ENCODE measurements at places on chromosomes 2 and 18. TPM values are rescaled to one million over a fixed set of nuclear protein-coding genes. Genes with fewer than 3 reads are reported as not detected.
A peak's percentile ranks its signal among the peaks of the same experiment; 100 is the strongest.

Gene CDH7
- not detected for total RNA-seq

Gene DES
- total RNA-seq: not detected

Gene GDF7
- not detected for total RNA-seq

Gene TPO
- total RNA-seq: not detected

Gene NT5C1B
- not detected for total RNA-seq

Gene UGT1A5
- not detected for total RNA-seq

Gene ALPP
- total RNA-seq: not detected

Gene MYO5B
- total RNA-seq: not detected

Gene PROM2
- total RNA-seq: 0.47 TPM

Gene CCDC85A
- total RNA-seq: not detected

- DNase-seq: no peak
Observed at GRCh38 chr2:121350890-121351289, 65.9 kb upstream of the TFCP2L1 start.

DNA sequence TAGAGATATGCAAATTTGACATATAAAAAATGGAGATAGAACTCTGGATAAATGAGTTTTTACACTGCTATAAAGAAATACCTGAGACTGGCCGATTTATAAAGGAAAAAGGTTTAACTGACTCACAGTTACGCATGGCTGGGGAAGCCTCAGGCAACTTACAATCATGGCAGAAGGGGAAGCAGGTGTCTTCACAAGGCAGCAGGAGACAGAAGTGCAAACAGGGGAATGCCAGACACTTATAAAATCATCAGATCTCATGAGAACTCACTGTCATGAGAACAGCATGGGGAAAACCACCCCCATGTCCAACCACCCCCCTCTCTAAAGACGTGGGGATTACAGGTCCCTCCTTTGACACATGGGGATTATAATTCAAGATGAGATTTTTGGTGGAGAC, 1540.2 kb upstream of the SLC39A10 start:
- DNase-seq: no peak

GRCh38 chr2:57107353-57107752, 923.6 kb downstream of the CCDC85A start:
- DNase-seq: no peak

GRCh38 chr2:39476524-39476923, 39.4 kb upstream of the MAP4K3 start:
- no peak for DNase-seq

- DNase-seq: no peak
Observed at GRCh38 chr2:237556773-237557632, 9.4 kb upstream of the PRLH start.

GRCh38 chr2:208062113-208062512, 36.8 kb upstream of the PLEKHM3 start:
- peak; percentile 25 for DNase-seq

- peak; percentile 34 for DNase-seq
Observed at GRCh38 chr2:196337208-196337953, 166.0 kb upstream of the STK17B start.

DNA sequence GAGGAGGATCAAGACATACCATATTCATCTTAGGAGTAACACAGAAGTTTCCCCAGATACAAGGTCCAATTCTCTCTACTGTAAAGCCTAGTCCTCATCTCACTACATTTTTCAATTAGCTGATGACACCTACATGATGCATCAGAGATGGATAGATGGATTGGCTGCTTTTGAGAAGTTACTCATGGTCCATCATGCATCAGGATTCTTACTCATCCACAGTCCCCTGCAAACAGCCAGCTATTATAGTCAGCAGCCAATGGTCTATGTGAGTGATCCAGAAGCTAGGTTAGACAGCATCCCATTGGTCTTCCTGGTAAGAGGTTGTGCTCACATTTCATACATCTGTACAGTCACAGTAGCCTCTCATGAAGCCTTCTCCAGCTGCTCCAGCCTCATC, 154.5 kb upstream of the NRP2 start:
- DNase-seq: no peak

DNA sequence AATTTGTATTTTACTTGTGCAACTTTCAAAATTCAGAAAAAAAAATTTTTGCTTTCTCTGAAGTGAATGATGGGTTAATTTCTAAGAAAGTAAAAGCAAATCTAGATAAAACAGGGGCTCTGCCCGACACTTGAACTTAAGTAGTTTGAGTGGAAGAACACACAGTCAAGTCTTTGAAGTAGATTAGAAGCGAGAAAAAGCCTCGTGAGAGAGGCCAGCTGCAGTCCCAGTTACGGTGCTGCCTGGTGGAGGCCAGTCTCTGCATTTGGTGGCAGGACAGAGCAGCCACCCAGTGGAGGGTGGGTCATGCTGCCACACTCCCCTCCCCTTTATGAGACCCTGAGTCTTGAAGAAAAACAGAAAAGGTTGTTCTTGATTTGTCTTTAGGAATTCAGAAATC, 81.8 kb downstream of the INPP5D start:
- peak; percentile 37 for DNase-seq

- DNase-seq: no peak
Observed at GRCh38 chr2:67486041-67486796, 89.1 kb downstream of the ETAA1 start.

DNA sequence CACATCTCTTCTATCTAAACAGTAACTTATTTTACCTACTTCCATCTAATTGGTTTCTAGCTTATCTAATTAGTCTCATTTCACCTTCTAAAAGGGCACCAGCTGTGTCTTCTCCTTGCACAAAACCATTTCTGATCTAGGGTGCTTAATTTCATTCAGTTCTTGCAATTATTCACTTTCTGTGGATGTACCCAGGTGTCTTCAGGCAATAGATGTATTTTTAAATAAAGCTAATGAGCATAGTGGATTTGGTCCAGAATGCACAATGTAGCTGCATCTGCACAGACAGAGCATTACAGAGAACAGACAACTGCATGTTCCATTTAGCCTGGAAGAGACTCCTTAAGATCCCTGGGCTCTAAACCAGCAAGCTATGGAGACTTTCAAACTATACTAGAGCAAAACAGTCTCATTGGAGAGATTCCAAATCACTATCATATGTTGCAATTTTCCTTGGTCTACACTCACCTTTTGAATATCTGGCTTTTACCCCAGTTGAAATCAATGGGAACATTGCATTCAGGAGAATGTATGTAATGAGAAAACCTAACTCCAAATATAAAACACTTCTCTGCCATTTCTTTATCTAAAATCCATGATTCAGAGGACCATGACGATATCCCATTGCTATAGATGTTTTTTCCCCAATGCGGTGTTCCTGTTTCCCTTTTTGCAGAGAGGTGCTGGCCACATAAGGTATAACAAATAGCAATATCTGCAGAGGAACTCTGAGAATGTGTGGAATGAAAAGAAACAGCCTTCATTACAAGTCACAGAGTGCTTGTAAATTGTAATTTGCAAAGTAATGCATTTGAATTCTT, 3.5 kb upstream of the RFX8 start:
- no peak for DNase-seq

DNA sequence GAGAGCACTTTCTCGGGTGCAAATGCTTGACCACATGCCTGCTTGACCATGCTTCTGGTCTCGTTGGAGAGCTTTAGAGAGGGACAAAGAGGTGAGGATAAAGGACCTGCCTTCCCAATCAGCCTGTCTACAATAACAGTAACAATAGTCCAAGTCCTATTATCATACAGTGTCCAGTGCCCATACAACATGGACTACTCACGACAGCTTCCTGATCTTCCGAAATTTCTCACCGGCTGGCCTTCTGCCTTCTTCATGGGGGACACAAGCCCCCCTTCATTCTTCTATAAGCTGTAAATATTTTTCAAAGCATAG, 329.0 kb downstream of the PAX3 start:
- no peak for DNase-seq

GRCh38 chr2:5764041-5764440, 71.9 kb downstream of the SOX11 start:
- no peak for DNase-seq

DNA sequence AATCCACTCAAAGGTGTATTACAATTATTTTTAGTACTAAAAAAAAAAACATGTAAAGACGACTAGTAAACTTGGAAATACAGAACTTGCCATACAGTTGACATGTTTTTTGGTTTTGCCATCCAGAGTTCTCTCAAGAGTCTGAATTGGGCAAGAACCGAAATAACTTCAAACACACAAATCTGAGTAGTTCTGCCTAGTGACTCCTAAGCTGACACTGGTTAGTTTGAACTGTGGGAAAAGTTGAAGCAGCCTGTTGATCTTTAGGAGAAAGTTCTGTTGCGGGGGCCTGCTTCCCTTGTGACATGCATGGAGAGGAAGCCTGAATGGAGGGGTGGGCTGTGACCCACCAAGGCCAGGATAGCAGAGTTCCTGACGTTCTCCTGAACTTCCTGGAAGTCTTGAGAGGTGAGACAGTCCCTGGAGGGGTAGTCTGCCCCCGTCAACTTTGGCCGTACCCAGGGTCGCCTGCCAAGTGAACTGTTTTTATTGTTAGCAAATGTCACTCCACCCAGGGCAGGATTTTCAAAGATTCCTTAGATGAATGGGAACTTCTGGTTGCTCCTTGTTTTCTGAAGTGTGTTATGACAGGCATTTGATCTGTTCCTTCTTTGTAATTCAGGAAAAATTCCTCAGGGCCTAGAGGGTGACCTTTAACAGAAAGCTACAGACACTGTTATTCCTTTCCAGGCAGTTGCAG, 85.6 kb upstream of the SPTBN1 start:
- DNase-seq: no peak

GRCh38 chr2:98734823-98735260, 3.9 kb upstream of the MGAT4A start:
- no peak for DNase-seq

DNA sequence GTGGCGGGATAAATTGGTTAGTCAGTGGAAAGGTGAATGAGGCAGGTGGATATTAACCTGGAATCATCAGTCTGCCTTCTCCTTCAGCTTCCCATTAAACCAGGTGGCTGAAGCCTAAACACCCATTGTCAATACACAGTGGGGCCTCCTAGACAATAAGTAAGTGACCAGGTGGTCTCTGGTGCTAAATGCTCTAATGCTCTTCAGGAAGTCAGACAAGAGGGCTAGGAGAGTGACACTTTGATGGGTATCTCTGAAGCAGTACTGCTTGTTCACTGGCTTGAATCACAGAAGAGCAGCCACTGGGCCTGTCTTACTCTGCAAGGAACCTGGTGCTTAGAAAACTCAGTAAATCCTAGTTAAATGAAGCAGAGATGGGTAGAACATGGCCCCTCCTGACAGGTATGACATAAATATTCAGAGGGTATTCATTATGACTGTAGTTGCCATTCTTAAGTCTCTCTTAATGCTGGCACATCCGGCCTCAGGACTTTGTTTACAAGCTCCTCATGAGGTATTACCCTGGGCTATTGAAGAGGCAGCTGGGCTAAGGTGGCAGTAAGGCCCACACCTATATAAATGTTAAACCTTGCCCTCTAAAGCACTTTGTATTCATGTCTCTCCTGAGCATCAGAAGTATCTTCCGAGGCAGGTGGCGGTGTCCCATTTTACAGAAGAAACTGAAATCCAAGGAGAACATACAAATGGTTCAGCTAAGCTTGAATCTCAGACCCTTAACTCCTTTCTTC, 104.9 kb downstream of the NCK2 start:
- DNase-seq: no peak

DNA sequence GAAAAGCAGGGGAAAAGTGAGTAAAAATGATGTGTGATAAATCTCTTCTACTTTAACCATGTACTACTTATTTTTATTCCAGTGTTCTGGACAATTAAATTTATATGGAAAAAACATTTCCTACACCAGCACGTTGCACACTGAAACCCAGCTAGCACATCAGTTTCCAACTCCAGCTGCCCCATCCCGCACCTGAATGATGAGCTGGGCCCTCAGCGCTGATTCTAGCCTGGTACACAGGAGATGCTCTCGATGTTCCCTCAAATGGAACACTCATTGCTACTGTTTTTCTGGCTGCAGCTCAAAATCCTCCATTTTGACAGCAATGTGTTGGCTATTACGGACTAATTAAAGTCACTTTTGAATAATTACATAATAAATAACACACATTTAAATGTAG, 783.1 kb upstream of the FSHR start:
- DNase-seq: no peak

GRCh38 chr2:38243186-38243880, 133.7 kb downstream of the ATL2 start:
- no peak for DNase-seq

DNA sequence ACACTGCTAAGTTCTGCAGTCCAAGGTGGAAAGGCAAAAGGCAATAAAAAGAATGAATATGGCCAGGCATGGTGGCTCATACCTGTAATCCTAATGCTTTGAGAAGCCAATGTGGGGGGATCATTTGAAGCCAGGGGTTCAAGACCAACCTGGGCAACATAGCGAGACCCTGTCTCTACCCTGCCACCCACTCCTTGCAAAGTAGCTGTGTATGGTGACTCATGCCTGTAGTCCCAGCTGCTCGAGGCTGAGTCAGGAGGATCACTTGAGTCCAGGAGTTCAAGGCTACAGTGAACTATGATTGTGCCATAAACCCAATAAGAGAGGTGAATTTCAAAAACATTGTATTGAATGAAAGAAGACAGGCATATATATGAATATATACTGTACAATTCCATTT, 2.4 kb downstream of the MYL12B start:
- no peak for DNase-seq

DNA sequence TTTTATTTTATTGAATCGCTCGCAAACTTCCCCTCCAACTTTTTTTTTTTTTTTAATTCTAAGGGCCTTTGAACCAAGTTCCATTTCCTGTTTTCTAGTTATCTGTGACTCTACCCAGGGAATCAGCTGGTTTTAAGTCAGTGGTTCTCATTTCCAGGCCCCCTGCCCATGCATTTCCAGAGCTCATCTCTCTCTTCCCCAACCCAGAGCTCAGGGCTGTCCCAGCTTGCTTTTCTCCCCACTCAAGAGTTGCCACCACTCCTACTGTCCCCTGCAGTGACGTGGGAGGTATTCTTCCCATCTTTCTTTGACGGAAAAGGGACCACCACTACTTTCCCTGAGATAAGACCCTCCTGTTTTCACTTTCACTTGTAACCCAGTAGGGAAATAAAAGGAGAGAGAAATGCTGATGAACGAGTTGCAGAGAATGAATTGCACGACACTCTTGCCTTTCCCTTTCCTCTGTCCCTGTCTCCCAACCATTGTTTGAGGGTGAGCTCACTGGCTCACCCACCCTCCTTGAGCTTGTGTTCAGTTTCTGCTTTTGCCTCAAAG, 42.1 kb downstream of the TET3 start:
- DNase-seq: no peak

GRCh38 chr18:2654928-2655177, 673 bp upstream of the SMCHD1 start:
- DNase-seq: peak; percentile 83

GRCh38 chr2:3009005-3009404, 368.6 kb downstream of the EIPR1 start:
- DNase-seq: no peak

- no peak for DNase-seq
Observed at GRCh38 chr2:231332872-231333500, 62.5 kb upstream of the B3GNT7 start.

DNA sequence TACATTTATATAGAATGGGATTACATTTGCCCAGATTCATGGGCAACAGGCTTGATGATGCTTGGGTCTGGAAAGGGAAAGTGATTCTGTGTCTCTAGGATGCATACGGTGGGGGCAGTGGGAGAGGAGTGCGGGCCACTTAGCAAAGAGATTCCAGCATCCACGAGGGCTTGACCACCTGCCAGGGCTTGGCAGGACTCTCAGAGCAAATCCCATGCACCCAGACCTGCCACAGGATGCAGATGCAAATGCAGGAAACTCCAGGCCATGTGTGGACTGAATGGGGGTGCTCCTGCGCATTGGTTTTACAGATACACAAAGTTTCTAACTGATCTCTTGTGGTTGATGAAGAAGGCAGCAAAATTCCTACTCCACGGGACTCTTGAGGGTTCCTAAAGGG, 334.7 kb downstream of the CYRIA start:
- no peak for DNase-seq

Data from activated CD8-positive, alpha-beta T cell treated with anti-CD3 and anti-CD28 coated beads, Interleukin-2, amount 10 ng/mL, durations not matched to agents 7 days and 5 days (primary cell).